ENCODE measurements at places on chromosomes 6 and 20. TPM values are rescaled to one million over a fixed set of nuclear protein-coding genes. Genes with fewer than 3 reads are reported as not detected.

GRCh38 chr6:161186173-161186769 lies 87.6 kb downstream of the AGPAT4 start:
- DNase-seq = no peak

Gene COL11A2
- total RNA-seq = 1.1 TPM

Gene EYA4
- not detected for total RNA-seq

Gene IL17A
- total RNA-seq = not detected

DNA sequence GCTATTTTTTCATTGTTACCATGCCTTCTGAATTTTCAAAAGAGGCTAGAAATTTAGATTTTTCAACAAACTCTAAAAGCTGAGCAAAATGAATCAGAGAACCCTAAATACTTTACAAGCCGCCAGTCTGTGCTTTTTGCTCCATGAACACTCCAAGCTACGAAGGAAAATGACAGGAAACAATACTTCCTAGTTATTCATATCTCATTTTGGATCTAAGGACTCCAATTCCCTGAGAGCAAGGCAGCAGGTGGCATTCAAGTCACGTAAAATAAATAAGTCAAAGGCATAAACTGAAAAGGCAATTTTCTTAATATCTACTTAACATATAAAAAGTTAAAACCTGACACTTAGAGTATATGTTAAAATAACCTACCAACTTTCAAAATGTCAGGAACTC lies 50.6 kb downstream of the PDSS2 start:
- DNase-seq = no peak

Gene PRSS16
- 0.38 TPM for total RNA-seq

DNA sequence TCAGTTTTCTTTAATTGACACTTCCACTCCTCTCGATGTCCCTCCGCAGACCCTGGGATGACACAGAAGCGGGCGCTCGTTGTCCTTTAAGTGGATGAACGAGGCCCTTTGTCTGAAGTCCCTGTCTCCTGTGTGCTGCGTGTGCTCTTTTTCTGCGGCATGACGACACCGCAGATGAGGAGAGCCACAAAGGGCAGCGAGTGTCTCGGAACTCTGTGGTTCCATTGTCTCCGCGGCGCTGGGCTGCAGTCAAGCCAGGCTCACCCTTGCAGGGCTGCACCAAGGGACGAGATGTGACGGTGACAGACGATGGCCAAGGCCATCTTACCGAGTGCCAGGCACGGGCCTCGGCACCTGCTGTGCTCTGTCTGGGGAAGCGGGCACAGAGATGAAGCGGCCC lies 10.6 kb downstream of the PRR18 start:
- no peak for DNase-seq
